Fibroblast of pulmonary artery (primary cell): ENCODE measurements at places on chromosomes 5 and 9.

- DNase-seq = no peak
Measured at GRCh38 chr9:128642675-128643245, 13.9 kb downstream of the DYNC2I2 start.

DNA sequence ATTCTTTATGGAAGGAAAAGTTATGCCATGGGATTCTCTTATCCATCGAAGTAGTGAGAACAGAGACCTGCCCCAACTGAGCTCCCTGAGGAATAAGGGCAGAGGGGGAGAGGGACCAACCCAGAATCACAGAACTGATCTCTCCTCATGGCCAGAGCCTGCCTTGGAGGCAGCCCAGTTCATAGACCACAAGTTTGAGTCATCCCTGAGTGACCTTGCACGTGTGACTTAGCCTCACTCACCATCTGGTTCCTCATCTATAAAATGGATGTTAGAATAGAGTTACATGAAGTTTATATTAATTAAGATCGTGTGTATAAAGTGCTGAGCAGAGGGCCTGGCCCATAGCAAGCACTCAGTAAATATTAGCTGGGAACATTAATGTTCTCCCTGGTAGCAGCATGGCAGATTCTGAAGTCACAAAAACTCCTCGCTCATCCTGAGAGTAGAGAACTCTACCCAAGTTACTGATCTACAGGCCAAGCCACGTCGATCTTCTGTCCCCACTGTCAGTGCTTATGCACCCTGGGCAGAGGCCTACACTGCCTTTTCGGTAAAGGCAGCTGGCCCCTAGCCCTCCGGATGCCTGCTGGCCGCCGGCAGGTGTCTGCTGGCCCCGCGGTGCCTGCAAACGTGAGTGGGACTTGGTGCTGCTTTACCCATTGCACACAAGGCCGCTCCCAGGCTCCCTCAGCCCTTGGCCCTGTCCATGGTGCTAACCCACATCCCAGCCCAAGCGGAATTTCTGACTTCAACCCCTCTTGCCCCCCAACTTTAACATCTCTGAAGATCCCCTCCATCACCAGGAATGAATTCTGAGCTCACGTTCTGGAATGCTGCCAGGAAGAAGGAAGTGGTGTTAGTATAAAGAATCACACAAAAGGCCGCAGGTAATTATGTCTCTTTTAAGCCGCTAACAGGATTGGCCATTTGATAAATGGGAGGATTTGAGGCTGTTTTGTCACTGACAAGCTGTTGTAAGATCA, 61.1 kb upstream of the ARAP3 start:
- peak; percentile 55 for DNase-seq

- no peak for DNase-seq
Measured at GRCh38 chr9:118444403-118444802, 740.2 kb downstream of the TLR4 start.

- peak; percentile 74 for DNase-seq
Measured at GRCh38 chr5:143217065-143217803, 186.3 kb downstream of the NR3C1 start.

GRCh38 chr5:180339583-180340183, 13.5 kb downstream of the GFPT2 start:
- DNase-seq = no peak

DNA sequence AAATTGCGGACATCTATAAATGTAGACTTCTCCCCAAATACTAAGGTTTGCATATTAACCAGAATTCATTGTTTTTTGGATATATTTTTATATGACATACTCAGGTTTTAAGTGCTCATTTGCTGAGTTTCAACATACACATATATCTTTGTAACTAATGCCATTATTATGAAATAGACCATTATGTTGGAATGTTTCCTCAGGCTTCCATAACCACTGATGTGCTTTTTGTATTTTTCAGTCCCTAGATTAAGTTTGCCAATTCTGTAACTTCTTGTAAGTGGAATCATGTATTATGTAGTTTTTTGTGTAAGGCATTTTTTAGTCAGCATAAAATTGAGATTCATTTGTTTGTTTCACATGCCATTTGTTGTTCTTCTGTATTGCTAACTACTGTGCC, 32.1 kb downstream of the HSPA4 start:
- no peak for DNase-seq

GRCh38 chr9:105242557-105242956, 1.9 kb upstream of the SLC44A1 start:
- DNase-seq = peak; percentile 46

DNA sequence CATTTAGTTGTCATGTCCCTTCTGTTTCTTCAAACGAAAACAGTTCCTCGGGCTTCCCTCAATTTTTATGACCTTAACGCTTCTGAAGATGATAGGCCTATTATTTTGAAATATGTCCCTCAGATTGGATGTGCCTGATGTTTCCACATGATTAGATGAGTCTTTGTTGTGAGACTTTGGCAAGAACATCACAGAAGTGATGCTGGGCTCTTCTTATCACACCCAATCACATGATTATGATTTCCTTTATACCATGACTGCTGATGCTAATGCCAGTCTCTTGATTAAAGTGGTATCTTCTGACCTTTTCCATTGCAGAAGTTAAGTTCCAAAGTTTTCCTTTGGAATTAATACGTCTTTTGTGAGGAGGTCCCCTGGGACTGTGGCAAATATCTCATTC, 175.7 kb downstream of the SAXO1 start:
- no peak for DNase-seq

- DNase-seq = peak; percentile 55
Measured at GRCh38 chr5:173204185-173204979, 30.6 kb downstream of the NKX2-5 start.

GRCh38 chr5:28543473-28544098, 1505.2 kb upstream of the CDH9 start:
- DNase-seq = no peak

GRCh38 chr9:4192450-4192849, 107.4 kb downstream of the GLIS3 start:
- DNase-seq = no peak

DNA sequence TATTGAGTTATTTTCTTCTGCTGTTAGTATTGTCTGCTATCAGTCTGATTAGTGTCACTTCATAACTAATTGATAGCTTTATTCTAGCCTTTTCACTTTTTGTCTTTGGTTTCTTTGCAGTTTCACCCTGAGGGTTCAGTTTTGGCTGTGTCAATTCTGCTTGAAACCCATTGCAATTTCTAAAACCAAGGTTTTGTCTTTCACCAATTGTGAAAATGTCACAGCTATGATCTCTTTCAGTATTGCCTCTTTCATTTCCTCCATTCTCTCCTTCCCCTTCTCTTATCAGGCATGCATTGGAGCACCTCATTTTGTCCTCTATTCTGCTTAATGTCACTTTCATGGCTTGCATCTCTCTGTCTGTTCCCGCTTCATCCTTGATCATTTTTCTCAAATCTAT, 248.1 kb downstream of the YTHDC2 start:
- DNase-seq = no peak

GRCh38 chr9:112145886-112146285, 29.2 kb downstream of the SUSD1 start:
- no peak for DNase-seq

DNA sequence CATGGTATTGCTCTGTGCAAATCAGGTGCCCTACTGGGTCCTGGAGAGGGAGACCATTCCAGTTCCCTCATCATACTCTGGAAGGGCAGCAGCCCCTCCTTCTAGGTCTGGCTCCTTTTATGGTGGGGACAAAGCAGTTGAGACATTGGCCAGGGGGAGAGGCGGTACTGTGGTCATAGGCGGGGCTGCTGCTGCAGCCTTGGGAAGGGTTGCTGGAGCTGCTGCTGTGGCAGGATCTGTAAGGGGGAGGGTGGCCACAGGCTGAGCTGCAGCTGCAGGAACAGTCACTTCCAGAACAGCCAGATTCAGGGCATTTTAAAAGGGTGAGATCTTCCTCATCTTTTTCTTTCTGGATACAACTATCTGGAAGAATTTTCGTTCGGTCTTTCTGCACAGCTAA, 233.0 kb upstream of the SGCD start:
- DNase-seq = no peak

DNA sequence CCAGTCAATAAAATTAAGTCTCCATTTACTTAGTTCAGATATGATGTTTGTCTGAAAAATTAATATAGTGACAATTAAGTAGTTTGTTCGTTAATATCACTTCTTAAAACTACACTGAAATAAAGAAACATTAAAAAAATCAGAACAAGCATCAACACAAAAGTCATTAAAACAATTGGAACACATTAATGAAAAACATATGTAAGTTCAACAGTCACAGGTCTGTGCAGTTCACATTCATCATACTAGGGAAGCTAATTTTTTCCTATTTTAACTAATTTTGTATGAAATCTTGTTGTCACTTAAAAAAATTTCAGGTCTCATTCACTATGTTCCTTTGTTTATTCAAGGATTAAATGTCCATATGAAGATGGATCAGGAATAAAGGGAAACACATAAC, 22.5 kb downstream of the POC5 start:
- DNase-seq = no peak

DNA sequence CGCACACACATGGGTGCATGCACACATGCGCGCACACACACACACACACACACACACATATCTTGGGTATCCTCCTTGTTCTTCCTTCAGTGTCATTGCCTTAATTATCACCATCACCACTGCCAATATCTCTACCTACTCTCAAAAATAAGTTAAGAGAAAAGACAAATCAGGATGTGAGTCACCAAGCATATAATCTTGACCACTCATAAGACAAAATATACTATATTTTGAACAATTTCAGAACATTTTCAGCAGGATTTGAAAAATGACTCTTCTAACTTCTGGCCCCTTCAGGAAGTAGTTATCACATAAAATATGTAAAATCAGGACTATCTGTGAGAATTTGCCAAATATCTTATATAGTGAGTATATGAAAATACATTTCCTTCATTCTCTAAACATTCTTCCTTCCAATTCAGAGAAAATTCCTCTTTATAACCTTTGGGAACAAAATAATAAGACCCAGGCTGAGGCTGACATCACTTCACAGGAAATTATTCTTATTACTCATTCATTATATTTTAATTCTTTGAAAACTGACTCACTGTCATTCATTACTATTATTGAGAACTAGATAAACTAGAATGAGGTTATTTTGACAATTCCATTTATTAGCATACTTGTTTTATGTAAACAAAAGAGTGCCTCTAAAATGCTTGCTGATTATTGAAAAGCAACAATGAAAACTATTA, 772.0 kb upstream of the ACO1 start:
- peak; percentile 29 for DNase-seq

DNA sequence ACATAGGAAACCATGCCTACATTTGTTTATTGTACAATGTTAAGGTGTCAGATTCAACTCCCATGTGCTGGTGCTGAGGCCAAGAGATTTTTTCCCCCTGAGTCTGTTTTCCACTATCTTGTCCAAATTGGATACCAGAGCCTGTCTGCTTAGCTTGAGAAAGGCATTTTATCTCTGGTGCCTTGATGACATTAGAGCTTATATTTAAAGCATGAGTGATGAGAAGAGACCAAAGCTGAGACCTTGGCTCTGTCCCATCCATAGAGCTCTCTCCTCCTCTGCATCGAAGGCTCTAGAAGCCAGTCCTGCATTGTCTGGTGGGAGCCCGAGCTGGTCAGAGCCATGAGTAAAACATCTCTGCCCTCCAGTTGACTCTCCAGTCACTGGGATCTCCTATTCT, 10.4 kb upstream of the PPP2CA start:
- no peak for DNase-seq

GRCh38 chr5:30581198-30581935, 612.1 kb upstream of the CDH6 start:
- DNase-seq = no peak

GRCh38 chr9:74245866-74246497, 251.2 kb upstream of the RORB start:
- DNase-seq = no peak

- DNase-seq = no peak
Measured at GRCh38 chr9:1939926-1940368, 75.2 kb upstream of the SMARCA2 start.

DNA sequence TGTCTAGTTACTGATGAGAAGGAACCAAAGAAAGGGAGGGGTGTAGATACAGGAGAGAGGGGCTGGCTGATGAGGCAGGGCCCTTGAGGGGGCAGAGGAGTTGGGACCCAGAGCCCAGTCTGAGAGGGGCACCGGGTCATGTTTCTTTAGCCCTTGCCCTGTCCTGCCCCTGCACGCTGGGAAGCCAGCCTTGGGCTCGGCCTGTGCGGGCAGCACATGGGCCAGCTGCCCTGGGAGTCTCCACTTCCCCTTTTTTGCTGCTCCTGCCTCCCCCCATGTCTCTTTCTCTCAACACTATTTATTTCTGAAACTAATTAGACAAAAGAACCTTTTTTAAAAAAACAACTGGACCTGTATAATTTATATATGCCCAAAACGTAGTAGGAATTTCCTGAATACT, 20.5 kb downstream of the MVB12B start:
- DNase-seq = no peak

DNA sequence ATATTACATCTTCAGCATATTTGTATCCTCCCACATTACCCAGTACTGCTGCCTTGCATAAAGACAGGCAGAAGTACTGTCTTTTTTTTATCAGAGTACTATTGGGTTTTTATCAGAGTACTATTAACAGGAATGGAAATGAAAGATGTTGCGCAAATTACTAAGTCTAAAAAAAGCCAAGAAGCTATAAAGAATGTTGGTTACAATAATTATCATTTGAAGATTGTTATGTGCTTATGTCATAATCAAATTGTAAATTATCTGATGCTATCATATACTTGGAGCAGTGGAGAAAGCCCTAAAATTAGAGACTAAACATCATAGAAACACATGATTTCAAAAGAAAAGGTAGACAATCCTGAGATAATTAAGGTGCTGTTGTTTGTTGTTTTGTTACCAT, 188.8 kb downstream of the CCDC192 start:
- DNase-seq = no peak

DNA sequence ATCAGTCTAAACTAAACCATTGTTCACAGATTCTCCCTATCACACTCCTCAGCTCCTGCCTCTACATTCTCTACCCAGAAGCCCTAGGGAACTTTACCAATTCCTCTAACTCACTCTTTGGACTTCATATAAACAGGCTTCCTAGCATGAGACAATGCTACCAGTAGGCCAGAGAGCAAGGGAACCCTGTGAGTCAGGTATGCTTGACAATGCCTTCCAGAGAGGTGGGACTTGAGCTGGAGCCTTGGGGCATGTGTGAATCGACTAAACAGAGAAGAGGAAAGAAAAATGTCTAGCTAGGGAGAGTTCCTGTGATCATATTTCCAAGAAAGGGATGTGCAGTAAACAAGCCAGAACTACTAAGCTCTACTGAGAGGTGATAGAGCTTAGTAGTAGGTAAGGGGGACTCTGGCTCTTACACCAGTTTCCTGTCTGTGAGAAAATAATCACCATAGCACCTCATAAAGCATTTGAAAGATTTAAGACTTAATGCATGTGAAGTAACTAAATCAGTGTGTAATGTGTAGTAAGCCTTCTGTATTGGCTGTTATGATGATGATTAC, 6.4 kb upstream of the RFK start:
- DNase-seq = no peak
